ENCODE measurements at places on chromosomes 3 and 15. TPM values are rescaled to one million over a fixed set of nuclear protein-coding genes. Genes with fewer than 3 reads are reported as not detected.

The ACTL6A gene
- total RNA-seq: 94.2 TPM

The SLC51B gene
- total RNA-seq: not detected

The FBXW12 gene
- not detected for total RNA-seq

The ASB14 gene
- total RNA-seq: not detected

The IQSEC1 gene
- total RNA-seq: 20.1 TPM

- DNase-seq: peak; percentile 59
- peaks cover 13% of the 10 kb centered on the region for H3K36me3 ChIP-seq
- H3K4me1 ChIP-seq: peaks cover 30% of the 10 kb centered on the region
- peaks cover 41% of the 10 kb centered on the region for H3K27me3 ChIP-seq
- no peak overlapping the region for H3K27ac ChIP-seq
Measured at GRCh38 chr3:31980530-31981205, 394 bp downstream of the OSBPL10 start.

DNA sequence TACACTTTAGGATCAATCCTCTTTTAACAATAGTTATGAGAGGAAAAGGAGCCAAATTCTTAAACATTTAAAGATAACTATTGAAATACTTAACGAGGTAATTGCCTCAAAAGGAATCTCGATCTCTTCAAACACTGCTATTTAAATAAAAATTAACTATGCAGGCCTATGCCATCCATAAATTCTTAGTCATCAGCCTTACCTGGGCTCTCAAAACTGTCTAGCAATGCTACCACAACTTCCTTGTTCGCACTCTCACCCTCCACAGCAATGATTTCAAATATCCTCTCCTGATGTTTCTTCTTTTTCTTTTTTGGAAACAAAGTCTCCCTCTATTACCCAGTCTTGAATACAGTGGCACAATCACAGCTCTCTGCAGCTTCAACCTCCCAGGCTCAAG, 12.3 kb downstream of the ETFA start:
- peaks cover 8% of the 10 kb centered on the region for H3K36me3 ChIP-seq
- DNase-seq: no peak
- no peak overlapping the region for H3K4me3 ChIP-seq
- no peaks in the 10 kb centered on the region for H3K27me3 ChIP-seq
- no peak overlapping the region for H3K27ac ChIP-seq

DNA sequence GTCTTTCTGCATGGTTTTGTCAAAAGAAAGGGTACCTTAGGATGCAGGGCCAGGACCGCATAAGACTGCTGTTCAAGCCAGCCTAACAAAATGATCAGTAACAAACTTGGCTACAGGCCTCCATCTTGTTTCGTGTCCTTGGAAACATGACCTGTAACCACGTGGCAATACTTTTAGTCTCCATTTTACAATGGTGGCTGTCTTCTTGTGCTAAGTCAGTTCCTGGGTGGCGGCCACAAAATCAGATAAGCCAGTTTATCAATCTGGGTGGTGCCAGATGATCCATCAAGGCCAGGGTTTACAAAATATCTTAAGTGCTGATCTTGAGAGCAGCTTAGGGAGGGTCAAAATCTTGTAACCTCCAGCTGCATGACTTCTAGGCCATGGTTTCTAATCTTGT, 57.1 kb upstream of the GK5 start:
- no peak for DNase-seq
- H3K36me3 ChIP-seq: peaks cover 3% of the 10 kb centered on the region
- H3K4me1 ChIP-seq: no peaks in the 10 kb centered on the region
- H3K27ac ChIP-seq: no peak overlapping the region
- H3K4me3 ChIP-seq: no peak overlapping the region

GRCh38 chr3:99620976-99621375, 17.4 kb upstream of the COL8A1 start:
- no peak overlapping the region for H3K27ac ChIP-seq
- no peak for DNase-seq
- no peak overlapping the region for H3K4me3 ChIP-seq
- H3K36me3 ChIP-seq: no peaks in the 10 kb centered on the region
- peaks cover 8% of the 10 kb centered on the region for H3K27me3 ChIP-seq

- DNase-seq: no peak
- peaks cover 5% of the 10 kb centered on the region for H3K36me3 ChIP-seq
- H3K4me3 ChIP-seq: no peak overlapping the region
- no peaks in the 10 kb centered on the region for H3K27me3 ChIP-seq
Measured at GRCh38 chr3:16140116-16140893, 34.2 kb upstream of the GALNT15 start.

- peaks cover 23% of the 10 kb centered on the region for H3K4me1 ChIP-seq
- H3K27me3 ChIP-seq: no peaks in the 10 kb centered on the region
- DNase-seq: peak; percentile 57
- peaks cover 2% of the 10 kb centered on the region for H3K36me3 ChIP-seq
Measured at GRCh38 chr3:48478626-48479555, 25.1 kb downstream of the SHISA5 start.

GRCh38 chr3:32177702-32178198, 60.7 kb upstream of the CMTM8 start:
- peaks cover 22% of the 10 kb centered on the region for H3K27me3 ChIP-seq
- H3K36me3 ChIP-seq: no peaks in the 10 kb centered on the region
- no peak overlapping the region for H3K27ac ChIP-seq

- H3K4me3 ChIP-seq: peak overlapping the region; percentile 95
- H3K36me3 ChIP-seq: peaks cover 20% of the 10 kb centered on the region
- DNase-seq: no peak
- H3K4me1 ChIP-seq: peaks cover 39% of the 10 kb centered on the region
Measured at GRCh38 chr15:67066959-67067853, 1.8 kb downstream of the SMAD3 start.

GRCh38 chr3:130529486-130530215, 12.7 kb downstream of the COL6A6 start:
- H3K27ac ChIP-seq: peak overlapping the region; percentile 50
- no peak for DNase-seq
- H3K27me3 ChIP-seq: peaks cover 5% of the 10 kb centered on the region
- H3K36me3 ChIP-seq: no peaks in the 10 kb centered on the region
- H3K4me3 ChIP-seq: no peak overlapping the region
- peaks cover 10% of the 10 kb centered on the region for H3K4me1 ChIP-seq

DNA sequence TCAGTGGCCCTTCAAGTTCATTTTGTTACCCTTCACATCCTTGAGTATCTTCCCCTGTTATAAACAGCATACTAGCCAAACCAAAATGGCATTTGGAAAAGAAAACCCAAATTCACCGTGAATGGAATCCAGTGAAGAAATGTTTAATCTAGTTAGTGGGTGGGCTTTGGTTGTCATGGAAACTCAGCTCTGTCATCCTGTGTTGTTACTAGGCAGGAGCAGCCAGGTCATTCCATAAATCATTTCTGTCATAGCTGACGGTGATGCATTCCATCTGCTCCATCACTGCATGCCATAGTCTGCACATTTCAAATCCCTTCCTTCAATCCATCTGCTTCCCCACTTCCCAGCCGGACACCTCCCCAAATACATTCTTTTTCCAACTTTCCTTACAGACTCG, 140.4 kb upstream of the CGNL1 start:
- DNase-seq: no peak
- H3K27me3 ChIP-seq: no peaks in the 10 kb centered on the region
- peaks cover 24% of the 10 kb centered on the region for H3K36me3 ChIP-seq
- no peak overlapping the region for H3K4me3 ChIP-seq

GRCh38 chr3:195893516-195893915, 14.8 kb downstream of the TNK2 start:
- H3K27ac ChIP-seq: no peak overlapping the region
- DNase-seq: no peak
- H3K27me3 ChIP-seq: no peaks in the 10 kb centered on the region

DNA sequence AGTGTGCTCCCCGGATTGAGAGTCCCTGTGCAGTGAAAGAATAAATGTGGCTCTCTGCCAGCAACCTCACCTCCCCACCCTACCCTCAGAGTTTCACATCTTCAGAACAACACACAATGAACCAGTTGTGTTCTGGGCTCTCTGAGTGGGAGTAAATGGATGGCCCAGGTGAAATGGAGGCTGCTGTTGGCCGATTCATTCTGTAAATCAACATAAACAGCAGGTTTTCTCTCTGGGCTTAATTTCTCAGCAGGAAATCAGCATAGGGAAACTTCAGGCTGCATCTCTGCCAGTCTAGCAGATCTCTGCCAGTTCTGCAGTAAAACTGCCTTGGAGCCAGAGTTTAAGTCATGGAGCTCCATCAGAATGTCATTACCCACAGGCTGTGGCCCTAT, 54.6 kb upstream of the FURIN start:
- DNase-seq: no peak
- H3K36me3 ChIP-seq: peaks cover 39% of the 10 kb centered on the region
- no peak overlapping the region for H3K27ac ChIP-seq
- no peaks in the 10 kb centered on the region for H3K27me3 ChIP-seq
- H3K4me1 ChIP-seq: peaks cover 33% of the 10 kb centered on the region

DNA sequence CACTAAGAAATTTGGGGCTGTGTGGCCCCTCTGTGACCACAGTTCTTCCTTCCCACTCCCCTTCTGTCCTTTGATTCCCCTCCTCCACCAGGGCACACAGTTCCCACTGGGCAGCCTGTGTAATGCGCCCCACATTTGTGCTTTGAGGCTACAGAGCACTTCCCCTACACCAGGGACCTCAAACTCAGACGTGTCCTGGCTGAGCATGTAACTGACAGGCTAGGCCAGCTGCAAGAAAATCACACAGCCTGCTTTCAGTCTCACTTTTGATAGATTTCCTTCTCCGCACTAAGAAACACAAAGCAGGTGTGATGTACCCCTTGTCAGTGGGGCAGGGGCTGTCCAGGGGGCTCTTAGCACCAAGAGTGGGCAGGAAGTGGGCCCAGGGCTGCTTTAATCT, 29.6 kb downstream of the PRKCD start:
- no peak for DNase-seq
- H3K4me1 ChIP-seq: peaks cover 2% of the 10 kb centered on the region
- no peak overlapping the region for H3K4me3 ChIP-seq
- peaks cover 6% of the 10 kb centered on the region for H3K27me3 ChIP-seq

DNA sequence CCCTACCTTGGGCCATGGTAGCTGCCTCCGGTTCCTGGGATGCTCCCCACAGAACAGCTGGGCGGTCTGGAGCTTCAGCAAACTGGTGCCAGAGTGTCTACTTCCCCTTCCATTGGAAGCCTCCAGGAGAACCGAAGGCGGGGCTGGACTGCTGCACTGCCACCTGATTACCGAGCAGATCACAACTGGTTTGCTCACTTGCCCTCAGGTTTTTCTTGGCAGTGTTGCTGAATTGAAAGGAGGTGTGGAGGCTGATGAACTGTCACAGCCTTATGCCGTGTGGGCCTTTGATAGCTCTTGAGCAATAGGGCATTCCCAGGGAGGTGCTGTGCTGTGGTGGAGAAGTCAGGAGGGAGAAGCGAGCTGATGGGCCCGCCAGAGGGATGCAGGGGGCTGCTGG, at the start of gene TGM5:
TSS of gene TGM5 (minus strand) at position 95 of the 400 bp plus-strand sequence. CDS start at position 16, 79 bp downstream.
- H3K36me3 ChIP-seq: no peaks in the 10 kb centered on the region
- H3K4me3 ChIP-seq: no peak within 1 kb of the TSS
- peaks cover 15% of the 10 kb centered on the region for H3K27me3 ChIP-seq
- H3K27ac ChIP-seq: no peak within 1 kb of the TSS

DNA sequence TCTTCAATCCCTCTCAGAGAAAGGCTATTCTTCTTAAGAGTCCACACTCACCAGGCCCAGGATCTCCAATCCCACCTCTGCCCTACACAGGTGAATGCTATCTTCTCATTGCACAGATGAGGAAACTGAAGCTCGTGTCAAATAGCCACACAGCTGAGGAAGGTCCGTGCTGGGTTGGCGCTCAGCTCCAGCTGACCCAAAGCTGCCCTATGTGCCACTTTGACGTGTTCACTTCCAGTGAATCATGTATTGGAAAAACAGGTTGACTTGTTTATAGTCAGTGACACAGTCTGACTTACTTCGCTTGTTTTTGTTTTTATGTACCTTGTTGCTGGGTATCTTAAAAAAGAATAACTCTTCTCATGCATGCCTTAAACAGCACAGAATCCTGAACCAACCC, 32.4 kb upstream of the ALDH1A3 start:
- peaks cover 3% of the 10 kb centered on the region for H3K4me1 ChIP-seq
- H3K27ac ChIP-seq: no peak overlapping the region
- H3K27me3 ChIP-seq: peaks cover 40% of the 10 kb centered on the region
- no peaks in the 10 kb centered on the region for H3K36me3 ChIP-seq

DNA sequence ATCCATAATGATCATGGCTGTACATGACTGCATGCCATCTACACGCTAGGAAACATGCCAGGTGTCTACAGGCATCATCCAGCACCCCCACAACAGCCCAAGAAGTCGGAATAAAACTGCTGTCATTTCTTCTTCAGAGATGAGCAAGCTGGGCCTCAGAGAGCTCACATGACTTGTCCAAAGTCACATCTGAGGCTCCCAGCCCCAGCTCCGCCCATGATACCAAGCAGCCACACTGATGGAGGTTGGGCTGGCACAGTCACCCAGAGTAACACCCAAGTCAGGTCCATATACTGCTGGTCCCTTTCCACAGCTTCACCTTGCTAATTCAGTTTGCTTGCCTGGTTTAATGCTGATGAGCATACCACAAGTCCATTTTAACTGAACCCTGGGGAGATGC, 116.6 kb downstream of the SEC22A start:
- no peak for DNase-seq
- no peaks in the 10 kb centered on the region for H3K4me1 ChIP-seq
- H3K36me3 ChIP-seq: no peaks in the 10 kb centered on the region
- no peak overlapping the region for H3K27ac ChIP-seq

DNA sequence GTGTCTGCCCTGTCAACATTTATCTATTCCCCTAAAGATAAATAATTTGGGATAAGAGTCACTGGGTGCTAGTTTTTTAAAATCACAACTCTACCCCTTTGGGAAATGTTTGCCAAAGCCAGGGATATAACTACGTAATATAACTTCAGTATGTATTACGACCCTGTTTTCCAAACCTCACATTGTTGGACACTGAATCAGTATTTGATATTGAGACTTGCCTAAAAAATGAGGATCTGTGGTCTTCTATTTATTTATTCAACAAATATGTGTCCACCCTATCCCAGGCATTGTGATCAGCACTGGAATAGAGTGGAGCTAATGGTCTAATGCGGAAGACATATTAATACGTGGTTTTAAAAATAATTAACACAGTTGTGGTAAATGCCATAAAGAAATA, 4.5 kb upstream of the MGA start:
- peaks cover 10% of the 10 kb centered on the region for H3K4me1 ChIP-seq
- no peak for DNase-seq
- H3K27me3 ChIP-seq: peaks cover 16% of the 10 kb centered on the region
- no peak overlapping the region for H3K27ac ChIP-seq
- H3K4me3 ChIP-seq: no peak overlapping the region

DNA sequence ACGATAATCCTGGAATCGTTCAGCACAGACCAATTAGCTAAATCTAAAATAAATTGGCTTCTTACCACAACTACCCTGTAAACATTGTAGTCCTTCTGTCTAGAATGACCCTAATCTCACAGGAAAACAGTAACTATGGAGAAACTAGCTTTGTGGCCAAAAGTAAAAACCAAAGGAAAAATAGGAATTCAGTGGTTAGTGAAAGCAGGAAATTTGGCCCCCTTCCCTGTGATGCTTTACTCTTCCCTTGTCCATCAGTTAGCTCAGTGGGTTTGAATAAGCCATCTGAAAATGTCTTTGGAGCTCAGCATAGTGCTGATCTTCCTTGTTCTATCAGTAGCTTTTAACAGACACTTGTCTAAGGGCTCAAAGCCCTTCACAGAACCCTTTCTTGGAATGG, 1.6 kb downstream of the NMD3 start:
- H3K27me3 ChIP-seq: no peaks in the 10 kb centered on the region

Data from activated naive CD8-positive, alpha-beta T cell treated with anti-CD3 and anti-CD28 coated beads for 36 hours (primary cell).